HepG2 (cell line): ENCODE measurements at places on chromosomes 2 and 18. TPM values are rescaled to one million over a fixed set of nuclear protein-coding genes. Genes with fewer than 3 reads are reported as not detected.
A peak's percentile ranks its signal among the peaks of the same experiment; 100 is the strongest.

GRCh38 chr2:46634905-46635304, 155.5 kb downstream of the TMEM247 start:
- H3K27me3 ChIP-seq, result no peaks in the 10 kb centered on the region
- H3K4me1 ChIP-seq, result no peaks in the 10 kb centered on the region
- no peak for DNase-seq
- no peaks in the 10 kb centered on the region for H3K36me3 ChIP-seq
- H3K27ac ChIP-seq, result no peak overlapping the region

- H3K4me1 ChIP-seq, result peaks cover 96% of the 10 kb centered on the region
- no peaks in the 10 kb centered on the region for H3K36me3 ChIP-seq
- no peak for DNase-seq
- no peaks in the 10 kb centered on the region for H3K27me3 ChIP-seq
- no peak overlapping the region for H3K4me3 ChIP-seq
- H3K27ac ChIP-seq, result no peak overlapping the region
Observed at GRCh38 chr2:101559551-101559950, 84.6 kb upstream of the RFX8 start.

The ERBB4 gene
- not detected in 2 replicates for total RNA-seq

- H3K4me3 ChIP-seq, result no peak overlapping the region
- DNase-seq, result peak; percentile 60
- H3K27me3 ChIP-seq, result no peaks in the 10 kb centered on the region
- no peak overlapping the region for H3K27ac ChIP-seq
- H3K36me3 ChIP-seq, result no peaks in the 10 kb centered on the region
Observed at GRCh38 chr2:80073134-80073561, 231.4 kb downstream of the LRRTM1 start.

GRCh38 chr2:10045561-10046355, 2.4 kb downstream of the KLF11 start:
- peaks cover 3% of the 10 kb centered on the region for H3K36me3 ChIP-seq
- peak overlapping the region; percentile 29; the same call in 1 of the 2 replicates for H3K4me3 ChIP-seq
- H3K27me3 ChIP-seq, result peaks cover 14% of the 10 kb centered on the region

GRCh38 chr18:11989174-11989573, 7.9 kb downstream of the IMPA2 start:
- DNase-seq, result no peak
- no peak overlapping the region for H3K4me3 ChIP-seq
- H3K27ac ChIP-seq, result no peak overlapping the region
- H3K36me3 ChIP-seq, result peaks cover 7% of the 10 kb centered on the region; the same call in 1 of the 3 replicates

The BCL2 gene
- 0.42 and 0.53 TPM in 2 replicates for total RNA-seq

The AMER3 gene
- total RNA-seq, result not detected in 2 replicates

The MEIS1 gene
- 4.5 and 6.0 TPM in 2 replicates for total RNA-seq

The MLPH gene
- not detected in 2 replicates for total RNA-seq

DNA sequence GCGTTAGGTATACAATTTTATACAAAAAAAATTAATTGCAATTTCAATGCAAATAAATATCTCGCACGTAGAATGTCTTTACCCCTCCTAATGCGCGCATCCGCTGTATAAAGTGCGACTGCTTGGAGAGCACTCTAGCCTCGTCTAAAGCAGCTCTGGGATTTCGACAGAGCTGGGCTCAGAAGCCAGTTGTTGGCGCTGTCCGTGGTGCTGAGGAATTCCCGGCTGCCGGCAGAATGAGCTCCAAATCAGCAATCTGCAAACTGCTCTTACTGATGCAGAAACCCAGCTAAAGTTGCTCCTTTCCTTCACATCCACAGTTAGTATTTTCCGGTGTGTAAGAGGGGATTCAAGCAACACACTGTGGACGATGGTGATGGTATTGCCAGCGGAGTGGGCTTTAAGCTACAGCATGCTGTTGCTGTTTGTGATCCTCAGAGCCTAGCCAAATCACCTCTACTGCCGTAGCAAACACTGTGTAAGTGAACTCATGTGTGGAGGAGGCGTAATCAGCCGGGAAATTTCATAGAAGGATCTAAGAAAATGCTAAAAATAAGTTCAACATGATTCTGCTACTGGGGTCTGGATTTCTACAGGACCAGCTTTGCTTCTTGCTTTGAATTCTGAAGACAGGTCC, at the start of gene VWC2L:
TSS of gene VWC2L (plus strand) at position 137 of the 637 bp plus-strand sequence. CDS start 3,140 bp downstream, outside the sequence.
- no peak within 1 kb of the TSS for H3K4me3 ChIP-seq
- no peaks in the 10 kb centered on the region for H3K36me3 ChIP-seq
- H3K27ac ChIP-seq, result no peak within 1 kb of the TSS
- no peaks in the 10 kb centered on the region for H3K27me3 ChIP-seq
- no peaks in the 10 kb centered on the region for H3K4me1 ChIP-seq

- H3K4me1 ChIP-seq, result no peaks in the 10 kb centered on the region
- H3K4me3 ChIP-seq, result no peak overlapping the region
- no peaks in the 10 kb centered on the region for H3K27me3 ChIP-seq
- no peak for DNase-seq
- no peaks in the 10 kb centered on the region for H3K36me3 ChIP-seq
- H3K27ac ChIP-seq, result no peak overlapping the region
Observed at GRCh38 chr2:24617424-24617823, 126.4 kb downstream of the NCOA1 start.

The PASK gene
- 16.0 and 17.0 TPM in 2 replicates for total RNA-seq

GRCh38 chr2:9741110-9741509, 102.2 kb upstream of the TAF1B start:
- no peak overlapping the region for H3K27ac ChIP-seq
- no peak overlapping the region for H3K4me3 ChIP-seq
- no peaks in the 10 kb centered on the region for H3K36me3 ChIP-seq
- H3K27me3 ChIP-seq, result no peaks in the 10 kb centered on the region; the same call in none of the 2 replicates
- no peak for DNase-seq
- no peaks in the 10 kb centered on the region for H3K4me1 ChIP-seq

The MAL gene
- total RNA-seq, result not detected in 2 replicates

GRCh38 chr2:174325373-174326160, 9.2 kb upstream of the SP9 start:
- no peak overlapping the region for H3K27ac ChIP-seq
- peak overlapping the region; percentile 51 for H3K4me3 ChIP-seq
- H3K27me3 ChIP-seq, result peaks cover 7% of the 10 kb centered on the region
- H3K4me1 ChIP-seq, result peaks cover 25% of the 10 kb centered on the region

DNA sequence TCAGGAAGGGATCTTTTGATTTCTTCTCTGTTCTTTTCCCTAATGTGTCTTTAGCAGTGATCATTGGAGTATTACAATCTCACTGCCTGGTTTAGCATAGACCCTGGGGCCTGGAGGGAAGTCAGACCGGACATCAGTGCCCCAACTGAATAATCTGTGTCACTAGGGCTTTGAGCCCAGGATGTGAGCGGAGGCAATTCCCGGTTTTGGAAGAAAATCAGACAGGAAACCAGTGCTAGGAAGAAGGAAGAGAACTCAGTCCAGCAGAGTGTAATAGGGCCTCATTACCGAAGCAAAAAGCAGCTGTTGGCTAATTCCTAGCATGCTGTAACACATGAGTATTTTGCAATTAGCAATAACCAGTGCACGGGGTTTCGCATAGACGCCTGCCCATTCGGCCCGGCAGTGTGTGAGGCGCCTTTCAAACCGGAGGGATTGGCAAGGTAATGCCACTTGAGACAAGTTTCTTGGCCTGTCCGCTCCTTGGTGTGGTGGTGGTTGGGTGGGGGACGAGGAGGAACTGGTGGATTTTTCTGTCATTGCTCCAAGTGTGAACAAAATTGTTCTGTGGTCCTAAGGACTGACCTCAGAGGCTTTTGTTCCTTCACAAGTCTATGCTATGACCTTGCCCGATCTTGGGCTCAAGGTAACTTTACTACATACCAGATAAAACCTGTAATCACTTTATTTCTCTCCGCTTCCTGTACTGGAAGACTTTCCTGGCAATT, 2.8 kb downstream of the FOSL2 start:
- peak overlapping the region; percentile 93 for H3K4me3 ChIP-seq
- H3K27me3 ChIP-seq, result no peaks in the 10 kb centered on the region
- DNase-seq, result no peak
- peak overlapping the region; percentile 64 for H3K27ac ChIP-seq

GRCh38 chr18:22363867-22364463, 53.8 kb downstream of the CTAGE1 start:
- H3K36me3 ChIP-seq, result no peaks in the 10 kb centered on the region
- H3K4me1 ChIP-seq, result no peaks in the 10 kb centered on the region
- no peak overlapping the region for H3K27ac ChIP-seq

- DNase-seq, result no peak
- H3K4me3 ChIP-seq, result no peak overlapping the region
- no peaks in the 10 kb centered on the region for H3K4me1 ChIP-seq
- no peaks in the 10 kb centered on the region for H3K36me3 ChIP-seq
- H3K27ac ChIP-seq, result no peak overlapping the region
Observed at GRCh38 chr2:184644685-184645084, 46.4 kb downstream of the ZNF804A start.

The NT5DC4 gene
- 2.4 and 4.2 TPM in 2 replicates for total RNA-seq

DNA sequence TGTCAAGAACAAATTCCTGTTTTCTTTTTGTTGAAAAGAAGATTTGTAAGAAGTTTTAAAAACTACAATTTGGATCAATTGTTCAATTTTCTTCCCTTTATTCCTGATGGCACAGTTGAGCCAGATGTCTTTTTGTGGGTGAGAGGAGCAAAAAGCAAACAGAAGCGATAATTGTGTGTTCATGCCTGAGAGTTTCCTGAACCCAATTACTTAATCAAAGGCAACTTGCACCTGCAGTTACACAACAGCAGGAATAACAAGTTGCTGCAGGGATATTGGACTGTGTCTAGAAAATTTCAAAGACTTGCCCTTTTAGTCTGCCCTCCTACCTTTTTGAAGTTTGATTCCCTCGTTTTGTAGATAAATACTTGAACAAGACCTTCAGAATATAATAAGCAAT, 383.6 kb downstream of the DSEL start:
- no peak overlapping the region for H3K27ac ChIP-seq
- H3K4me1 ChIP-seq, result no peaks in the 10 kb centered on the region
- H3K4me3 ChIP-seq, result no peak overlapping the region
- no peaks in the 10 kb centered on the region for H3K27me3 ChIP-seq
- no peak for DNase-seq

DNA sequence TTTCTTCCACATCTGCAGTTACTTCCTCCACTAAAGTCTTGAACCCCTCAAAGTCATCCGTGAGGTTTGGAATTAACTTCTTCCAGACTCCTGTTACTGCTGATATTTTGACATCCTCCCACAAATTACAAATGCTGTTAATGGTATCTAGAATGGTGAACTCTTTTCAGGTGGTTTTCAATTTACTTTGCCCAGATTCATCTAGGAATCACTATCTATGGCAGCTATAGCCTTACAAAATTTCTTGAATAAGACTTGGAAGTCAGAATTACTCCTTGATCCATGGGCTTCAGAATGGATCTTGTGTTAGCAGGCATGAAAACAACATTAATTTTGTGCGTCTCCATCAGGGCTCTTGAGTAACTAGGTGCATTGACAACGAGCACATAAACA, 19.9 kb downstream of the EPAS1 start:
- H3K27ac ChIP-seq, result no peak overlapping the region
- no peak overlapping the region for H3K4me3 ChIP-seq
- peaks cover 99% of the 10 kb centered on the region for H3K4me1 ChIP-seq
- no peak for DNase-seq
- no peaks in the 10 kb centered on the region for H3K27me3 ChIP-seq
- H3K36me3 ChIP-seq, result peaks cover 3% of the 10 kb centered on the region; the same call in 2 of the 3 replicates

The CYP26B1 gene
- 0.06 and 0.07 TPM in 2 replicates for total RNA-seq

- no peaks in the 10 kb centered on the region for H3K4me1 ChIP-seq
- no peak for DNase-seq
- H3K4me3 ChIP-seq, result no peak overlapping the region
- no peak overlapping the region for H3K27ac ChIP-seq
- no peaks in the 10 kb centered on the region for H3K27me3 ChIP-seq
- H3K36me3 ChIP-seq, result no peaks in the 10 kb centered on the region
Observed at GRCh38 chr2:212928681-212929080, 222.7 kb downstream of the IKZF2 start.

DNA sequence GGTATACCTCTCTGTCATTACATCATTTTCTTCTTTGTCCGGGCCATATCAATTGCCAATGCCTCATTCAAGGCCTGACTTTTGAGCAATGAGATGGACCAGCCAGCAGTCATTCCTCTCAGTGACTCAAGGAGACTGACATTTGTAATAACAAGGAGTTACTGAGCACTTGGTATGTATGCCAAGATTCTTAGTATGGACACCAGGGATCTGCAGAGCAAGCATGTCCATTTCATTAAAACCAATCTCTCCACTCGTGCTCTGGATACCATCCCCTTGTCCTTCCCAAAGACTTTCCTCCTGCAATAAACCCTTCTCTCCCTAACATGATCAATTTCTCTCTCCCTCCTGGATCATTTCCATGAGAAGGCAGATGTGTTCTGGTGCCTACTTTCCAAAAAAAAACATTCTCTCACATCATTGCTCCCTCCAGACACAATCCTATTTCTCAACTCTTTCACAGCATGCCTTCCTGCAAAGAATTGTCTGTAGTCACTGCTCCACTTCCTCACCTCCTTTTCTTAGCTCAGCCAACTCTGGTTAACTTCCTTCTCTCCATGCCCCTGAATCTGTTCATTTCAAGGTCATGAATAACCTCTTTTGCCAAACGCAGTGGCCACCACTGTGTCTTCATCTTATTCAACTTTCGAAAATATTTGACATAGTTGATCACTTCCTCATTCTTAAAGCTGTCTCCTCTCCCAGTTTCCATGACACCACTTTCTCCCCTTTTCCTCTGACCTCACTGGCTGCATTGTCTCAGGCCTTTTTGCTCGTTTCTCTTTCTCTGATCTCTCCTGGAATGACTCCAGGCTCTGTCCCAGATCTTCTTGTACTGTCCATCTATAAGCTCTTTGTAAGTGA, 102.8 kb upstream of the CYP1B1 start:
- H3K4me1 ChIP-seq, result no peaks in the 10 kb centered on the region
- peaks cover 15% of the 10 kb centered on the region; the same call in 2 of the 3 replicates for H3K27me3 ChIP-seq
- no peak for DNase-seq
- H3K36me3 ChIP-seq, result no peaks in the 10 kb centered on the region
- H3K27ac ChIP-seq, result no peak overlapping the region
- H3K4me3 ChIP-seq, result no peak overlapping the region

- peaks cover 17% of the 10 kb centered on the region for H3K4me1 ChIP-seq
- H3K4me3 ChIP-seq, result no peak overlapping the region
- H3K27ac ChIP-seq, result no peak overlapping the region
- peaks cover 1% of the 10 kb centered on the region; the same call in 1 of the 2 replicates for H3K27me3 ChIP-seq
- DNase-seq, result no peak
- H3K36me3 ChIP-seq, result no peaks in the 10 kb centered on the region
Observed at GRCh38 chr2:127541809-127542208, 6.3 kb downstream of the MYO7B start.

The COLEC11 gene
- total RNA-seq, result 2.5 and 3.0 TPM in 2 replicates

The RAB27B gene
- total RNA-seq, result not detected in 2 replicates

DNA sequence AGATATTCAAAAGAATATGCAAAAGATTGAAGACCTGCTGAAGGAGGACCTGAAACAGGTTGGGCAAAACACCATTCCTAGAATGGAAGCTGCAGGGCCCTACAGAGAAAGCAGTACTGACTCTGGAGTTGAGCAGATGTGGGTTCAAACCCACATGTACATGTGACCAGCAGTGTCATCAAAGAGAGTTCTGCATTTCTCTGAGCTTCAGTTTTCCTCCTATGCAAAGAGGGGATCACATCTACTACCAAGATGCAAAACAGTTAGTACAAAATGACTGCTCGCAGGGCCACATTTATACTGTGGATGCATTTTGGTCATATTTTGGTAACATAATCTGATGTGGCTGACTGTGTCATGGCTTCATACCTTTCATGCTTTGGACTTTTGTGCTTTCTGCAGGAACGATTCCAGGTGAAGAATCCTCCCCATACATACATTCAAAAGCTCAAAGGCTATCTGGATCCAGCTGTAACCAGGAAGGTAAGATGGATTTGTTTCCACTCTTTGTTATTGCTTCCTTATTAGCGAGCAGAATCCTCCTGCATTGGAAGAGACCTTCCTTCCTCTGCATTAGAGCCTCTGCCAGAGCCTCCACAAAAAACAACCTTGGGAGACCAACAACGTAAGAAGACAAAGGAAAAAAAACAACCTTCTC, 174.8 kb downstream of the PRPF40A start:
- no peaks in the 10 kb centered on the region for H3K27me3 ChIP-seq
- peak overlapping the region; percentile 41 for H3K27ac ChIP-seq
- H3K4me3 ChIP-seq, result no peak overlapping the region
- H3K36me3 ChIP-seq, result peaks cover 22% of the 10 kb centered on the region
- peak; percentile 40 for DNase-seq
